ENCODE measurements at places on chromosomes 4 and X. TPM values are rescaled to one million over a fixed set of nuclear protein-coding genes. Genes with fewer than 3 reads are reported as not detected.
A peak's percentile ranks its signal among the peaks of the same experiment; 100 is the strongest.

PDE5A gene
- total RNA-seq: 3.3 TPM

DNA sequence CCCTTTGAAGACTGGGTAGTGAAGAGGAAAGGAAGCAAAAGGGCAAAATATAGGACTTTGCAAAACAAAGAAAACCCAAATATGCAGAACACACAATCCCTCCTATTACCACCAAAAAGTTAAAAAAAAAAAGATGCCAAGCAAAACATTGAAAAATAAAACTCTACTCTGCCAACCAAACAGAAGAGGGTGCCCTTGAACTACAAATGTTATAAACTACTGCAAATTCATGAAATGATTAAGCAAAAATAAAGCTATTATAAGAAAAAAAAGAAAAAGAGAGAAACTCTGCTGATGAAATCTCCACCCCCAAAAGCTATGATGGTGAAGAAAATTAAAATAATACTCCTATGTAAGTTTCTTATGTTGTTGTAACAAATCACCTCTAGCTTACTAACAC, 168.5 kb upstream of the STK26 start:
- DNase-seq: peak; percentile 35

- no peak for DNase-seq
Measured at GRCh38 chrX:12210196-12210815, 72.0 kb downstream of the FRMPD4 start.

- peak; percentile 48 for DNase-seq
Measured at GRCh38 chrX:34521563-34521962, 135.5 kb downstream of the TMEM47 start.

DNA sequence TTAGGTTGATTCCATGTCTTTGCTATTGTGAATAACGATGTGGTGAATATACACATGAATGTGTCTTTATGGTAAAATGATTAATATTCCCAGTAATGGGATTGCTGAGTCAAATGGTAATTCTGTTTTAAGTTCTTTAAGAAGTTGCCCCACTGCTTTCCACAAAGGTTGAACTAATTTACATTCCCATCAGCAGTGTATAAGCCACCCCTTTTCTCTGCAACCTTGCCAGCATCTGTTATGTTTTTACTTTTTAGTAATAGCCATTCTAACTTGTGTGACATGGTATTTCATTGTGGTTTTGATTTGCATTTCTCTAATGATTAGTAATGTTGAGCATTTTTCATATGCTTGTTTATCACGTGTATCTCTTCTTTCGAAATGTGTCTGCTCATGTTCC, 503.3 kb downstream of the PCDH18 start:
- no peak for DNase-seq
